Left renal pelvis (tissue), 4 donors: ENCODE measurements at places on chromosomes 13 and 19.

DNA sequence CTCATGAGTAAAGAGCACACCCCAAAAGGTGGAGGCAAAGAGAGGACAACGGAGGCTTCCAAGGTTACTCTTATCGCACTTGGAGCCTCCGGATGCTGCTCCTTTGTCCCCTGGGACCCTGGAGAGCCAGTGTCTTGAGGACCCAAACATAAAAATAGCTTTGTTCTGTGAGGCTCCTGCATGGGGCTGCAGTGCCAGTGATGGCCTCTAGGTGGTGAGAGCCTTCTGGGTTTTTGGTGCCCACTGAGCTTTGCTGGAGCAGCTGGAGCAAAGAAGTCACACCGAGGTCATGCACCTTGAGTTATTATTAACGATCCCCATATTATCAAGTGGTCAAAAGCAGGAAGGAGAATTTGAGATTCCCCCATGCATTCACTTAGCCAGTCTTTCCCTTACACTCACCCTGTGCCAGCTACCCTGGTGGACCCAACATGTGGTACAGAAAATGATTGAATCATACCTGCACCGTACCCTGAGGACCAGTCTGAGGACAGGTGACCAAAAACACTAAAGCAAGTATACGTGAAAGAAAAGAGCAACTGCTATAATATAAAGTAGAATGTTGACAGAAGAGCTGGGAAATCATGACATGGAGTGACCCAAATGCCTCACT is 41.5 kb downstream of the ZNF682 start:
- no peak for DNase-seq

DNA sequence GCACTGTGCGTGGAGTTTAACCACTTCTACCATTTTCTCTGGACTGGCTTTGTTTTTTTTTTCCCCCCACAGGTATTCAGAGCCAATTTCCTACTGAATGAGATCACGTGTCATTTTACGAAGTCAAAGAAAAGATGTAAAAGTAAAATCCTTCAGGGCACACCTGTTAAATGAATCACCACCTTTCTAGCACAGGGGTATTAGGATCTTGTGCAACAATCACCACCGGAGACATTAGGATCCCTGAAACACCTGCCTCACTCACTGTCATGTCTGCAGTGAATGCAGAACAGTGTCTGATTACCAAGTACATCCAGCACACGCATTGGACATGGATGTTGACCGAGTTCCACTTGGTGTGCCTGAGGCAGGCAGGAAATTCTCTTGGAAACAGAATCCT is 17.2 kb downstream of the BRD4 start:
- no peak for DNase-seq

DNA sequence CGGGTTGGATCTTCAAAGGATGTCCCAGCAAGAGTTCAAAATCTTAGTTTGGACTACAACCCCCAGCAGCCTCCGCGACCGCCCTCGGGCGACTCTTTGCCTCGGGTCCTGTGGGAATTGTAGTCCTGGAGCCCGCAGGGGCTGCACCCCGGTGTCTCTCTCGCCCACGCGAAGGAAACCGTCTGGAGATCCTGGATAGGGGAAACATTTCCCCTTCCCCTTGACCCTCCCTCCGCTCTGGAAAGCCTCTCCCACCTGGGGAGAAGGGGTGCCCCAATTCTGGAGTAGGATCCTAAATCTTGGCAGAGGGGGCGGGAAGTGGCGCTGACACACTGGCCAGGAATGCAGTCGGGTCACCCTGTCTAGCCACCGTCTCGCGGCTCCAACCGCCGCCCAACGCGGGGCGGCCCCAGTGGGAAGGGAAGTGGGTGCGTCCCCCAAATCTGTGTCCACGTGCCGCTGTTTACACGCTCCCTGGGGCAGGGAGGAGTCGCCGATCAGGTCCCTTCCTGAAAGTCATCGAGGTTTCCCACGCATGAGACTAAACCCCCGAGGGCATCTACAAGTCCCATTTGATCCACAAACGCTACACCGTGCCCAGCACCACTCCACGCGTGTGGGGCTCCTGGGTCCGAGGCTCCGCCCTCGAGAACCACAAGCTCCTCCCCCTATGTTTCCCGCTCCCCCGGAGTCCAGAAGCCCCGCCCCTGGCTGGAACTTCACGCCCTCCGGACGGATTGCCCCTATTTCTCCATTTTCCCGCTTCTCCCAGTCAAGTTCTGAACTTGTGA is 761 bp upstream of the PPP1R13L start:
- peak; percentile 61 for DNase-seq

DNA sequence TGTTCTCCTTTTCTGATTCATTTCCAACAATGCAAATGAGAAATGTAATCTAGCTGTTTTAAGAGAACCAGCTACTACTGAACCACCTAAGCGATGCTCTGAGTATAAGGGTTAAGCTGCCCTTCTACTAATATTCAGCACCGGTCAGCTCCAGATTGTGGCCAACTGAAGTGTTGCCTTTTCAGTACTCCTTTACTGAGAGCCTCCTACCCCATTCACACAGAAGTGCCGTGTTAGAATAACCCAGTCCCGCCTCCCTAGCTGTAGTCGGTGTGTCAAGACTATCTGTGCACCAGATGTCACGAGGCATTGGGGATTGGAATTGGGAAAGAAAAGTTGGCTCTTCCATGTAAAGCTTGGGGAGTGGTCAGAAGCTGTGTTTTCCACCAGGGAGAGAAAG is 45.4 kb downstream of the FAM124A start:
- DNase-seq, result no peak

DNA sequence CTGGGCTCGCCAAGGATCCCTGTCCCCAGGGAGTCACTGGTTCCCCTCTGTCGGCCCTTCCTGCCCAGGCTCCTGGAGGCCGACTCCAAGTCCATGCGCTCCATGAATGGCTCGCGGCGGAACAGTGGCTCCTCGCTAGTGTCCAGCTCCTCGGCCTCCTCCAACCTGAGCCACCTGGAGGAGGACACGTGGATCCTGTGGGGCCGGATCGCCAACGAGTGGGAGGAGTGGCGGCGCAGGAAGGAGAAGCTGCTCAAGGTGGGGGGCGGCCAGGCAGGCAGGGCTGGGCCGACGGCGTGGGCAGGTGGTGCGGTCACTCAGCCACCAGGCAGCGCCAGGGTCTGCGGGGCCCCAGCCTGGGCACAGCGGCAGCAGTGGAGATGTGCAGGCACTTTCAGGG is 17.6 kb downstream of the EVI5L start:
- DNase-seq, result no peak

GRCh38 chr19:51719251-51719988 is 4.4 kb downstream of the HAS1 start:
- DNase-seq, result no peak

- DNase-seq, result no peak
These were observed 62.8 kb upstream of the EDNRB start for GRCh38 chr13:77981281-77981881.

GRCh38 chr19:16366433-16367260 is 42.0 kb downstream of the KLF2 start:
- DNase-seq, result no peak

DNA sequence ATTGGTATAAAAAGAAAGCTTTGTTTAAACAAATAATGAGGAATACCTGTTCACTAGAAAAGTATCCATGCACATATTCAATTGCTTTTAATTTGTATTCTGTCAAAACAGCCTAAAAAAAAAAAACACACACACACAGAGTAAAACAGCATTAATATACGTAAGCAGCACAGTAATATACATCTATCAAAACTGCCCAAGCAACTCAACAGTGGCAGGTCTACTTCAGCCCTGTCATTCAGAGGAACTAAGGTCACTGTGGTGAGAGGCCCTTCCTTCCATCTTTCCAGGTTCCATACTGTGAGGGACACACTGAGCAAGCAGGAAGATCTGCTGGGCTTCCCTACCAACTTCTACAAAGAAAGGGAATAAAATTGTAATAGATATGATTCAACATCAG is 3.8 kb downstream of the PROSER1 start:
- no peak for DNase-seq

GRCh38 chr13:88707646-88708045 is 1036.5 kb downstream of the SLITRK5 start:
- DNase-seq, result no peak

DNA sequence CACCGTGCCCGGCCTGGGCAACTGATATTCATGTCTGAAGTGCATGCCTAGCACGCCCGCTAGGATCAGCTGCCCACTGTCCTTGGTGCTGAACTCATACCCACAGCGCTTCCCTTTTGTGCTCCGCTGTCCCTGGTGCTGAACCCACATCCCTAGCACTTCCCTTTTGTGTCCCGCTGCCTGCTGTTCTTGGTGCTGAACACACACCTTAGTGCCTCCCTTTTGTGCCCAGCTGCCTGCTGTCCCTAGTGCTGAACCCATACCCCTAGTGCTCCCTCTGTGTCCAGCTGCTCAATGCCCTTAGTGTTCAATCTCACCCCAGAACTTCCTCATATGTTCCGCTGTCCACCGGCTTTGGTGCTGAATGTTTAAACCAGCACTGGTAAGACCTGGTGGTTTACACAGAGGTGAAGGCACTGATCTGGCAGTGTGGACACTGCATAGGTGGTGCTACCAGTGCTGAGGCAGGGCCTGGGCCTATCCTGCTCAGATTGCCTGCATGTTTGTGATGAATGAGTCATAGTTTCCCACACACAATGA is 26.3 kb upstream of the SIGLEC11 start:
- peak; percentile 96 for DNase-seq

- peak; percentile 22 for DNase-seq
These were observed 687.8 kb downstream of the EFNB2 start for GRCh38 chr13:105847527-105848291.

DNA sequence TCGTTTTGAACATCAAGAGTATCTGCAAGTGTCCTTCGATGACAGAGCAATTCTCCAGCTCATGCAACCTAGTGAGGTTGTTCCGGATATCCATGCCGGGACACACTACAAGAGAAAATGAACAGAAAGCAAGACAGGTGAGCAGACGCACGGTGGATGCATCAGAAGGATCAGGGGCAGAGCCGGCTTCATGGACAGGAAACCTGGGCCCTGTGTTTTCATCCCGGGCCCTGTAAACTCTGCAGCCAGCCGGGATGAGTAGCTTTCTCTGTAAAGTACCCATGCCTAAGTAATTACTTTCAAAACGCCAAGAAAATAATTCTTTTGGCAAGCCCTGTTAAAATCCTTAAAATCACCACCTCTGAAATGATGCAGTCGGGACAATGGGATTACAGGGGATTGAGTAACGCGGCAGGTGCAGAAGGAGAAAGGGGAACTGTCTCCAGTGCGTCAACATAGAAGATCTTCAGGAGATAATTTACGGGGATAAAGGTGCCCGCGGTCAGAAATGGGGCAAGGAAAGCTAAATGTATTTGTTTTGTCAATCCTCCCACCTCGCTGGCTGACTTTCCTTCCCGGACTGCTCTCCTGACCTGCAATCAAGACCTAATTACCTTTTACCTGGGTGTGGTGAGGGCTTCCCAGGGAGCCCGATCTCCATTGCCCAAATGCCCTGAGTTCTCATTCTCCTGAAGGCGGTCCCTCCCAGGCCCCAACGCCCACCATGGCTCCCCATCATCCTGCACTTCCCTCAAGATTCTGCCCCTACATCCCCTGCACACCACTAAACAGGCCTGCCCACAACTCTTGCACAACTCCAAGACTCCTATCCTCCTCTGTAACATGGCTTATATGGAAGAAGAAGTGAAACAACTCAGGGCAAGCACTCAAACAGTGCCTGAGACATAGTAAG is 26.2 kb downstream of the INSR start:
- no peak for DNase-seq

GRCh38 chr13:95630593-95630992 is 13.9 kb downstream of the DZIP1 start:
- no peak for DNase-seq

- DNase-seq, result no peak
These were observed 1.1 kb upstream of the CHST8 start for GRCh38 chr19:33620611-33621010.

DNA sequence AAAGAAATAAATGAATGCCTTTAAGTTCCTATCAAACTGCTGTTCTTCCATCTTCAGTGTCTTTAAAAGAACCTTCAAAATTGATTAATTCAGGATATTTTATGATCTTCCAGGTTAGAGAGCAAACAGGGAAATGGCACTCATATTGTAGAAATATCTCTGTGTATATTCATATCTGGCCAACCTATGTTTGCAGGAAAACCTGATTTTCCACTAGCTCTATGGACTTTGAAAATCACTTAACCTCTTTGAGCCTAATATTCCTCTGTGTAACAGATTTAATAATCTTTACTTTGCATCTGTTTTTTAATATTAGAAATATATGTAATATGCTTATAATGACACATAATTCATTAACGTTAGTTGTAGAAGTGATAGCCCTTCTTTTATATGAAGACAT is 227.7 kb upstream of the ATXN8OS start:
- DNase-seq, result no peak

DNA sequence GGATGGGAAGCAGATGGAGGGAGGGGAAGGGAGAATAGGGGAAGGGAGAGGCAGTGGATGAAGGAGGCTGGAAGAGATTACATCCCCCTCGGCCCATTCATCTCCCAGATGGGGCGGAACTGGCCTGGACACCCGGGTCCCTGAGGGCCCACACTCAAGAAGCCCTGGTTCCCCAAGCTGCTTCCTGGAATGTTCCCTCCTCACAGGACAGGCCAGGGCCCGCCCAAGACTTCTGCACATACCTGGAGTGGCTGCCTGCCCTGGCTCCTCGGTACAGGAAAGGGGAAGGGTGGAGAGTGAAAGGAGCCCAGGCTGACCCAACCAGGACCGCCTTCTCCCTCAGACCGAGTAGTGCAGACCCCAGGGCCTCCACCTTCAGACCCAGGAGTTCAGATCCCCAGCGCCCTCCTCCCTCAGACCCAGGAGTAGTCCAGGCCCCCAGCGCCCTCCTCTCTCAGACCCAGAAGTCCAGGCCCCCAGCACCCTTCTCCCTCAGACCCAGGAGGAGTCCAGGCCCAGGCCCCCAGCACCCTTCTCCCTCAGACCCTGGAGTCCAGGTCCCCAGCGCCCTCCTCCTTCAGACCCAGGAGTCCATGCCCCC is 489 bp downstream of the NTF4 start:
- no peak for DNase-seq

GRCh38 chr13:84077271-84077670 is 195.0 kb upstream of the SLITRK1 start:
- DNase-seq, result no peak

DNA sequence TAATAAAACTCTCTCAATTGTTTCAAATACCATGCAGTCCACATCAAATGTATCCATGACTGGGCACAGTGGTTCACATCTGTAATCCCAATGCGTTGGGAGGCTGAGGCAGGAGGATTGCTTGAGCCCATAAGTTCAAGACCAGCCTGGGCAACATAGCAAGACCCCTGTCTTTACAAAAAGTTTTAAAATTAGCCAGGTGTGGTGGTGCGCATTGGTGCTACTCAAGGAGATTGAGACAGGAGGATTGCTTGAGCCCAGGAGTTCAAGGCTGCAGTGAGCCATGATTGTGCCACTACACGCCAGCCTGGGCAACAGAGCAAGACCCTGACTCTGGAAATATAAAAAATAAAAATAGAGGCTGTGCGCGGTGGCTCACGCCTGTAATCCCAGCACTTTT is 5.0 kb downstream of the CLIP3 start:
- no peak for DNase-seq

- DNase-seq, result no peak
These were observed 21.3 kb upstream of the VSTM2B start for GRCh38 chr19:29504454-29504853.
